Cerebellar nuclear complex (tissue), 1 donor: ENCODE measurements at places on chromosomes 7 and 10.

DNA sequence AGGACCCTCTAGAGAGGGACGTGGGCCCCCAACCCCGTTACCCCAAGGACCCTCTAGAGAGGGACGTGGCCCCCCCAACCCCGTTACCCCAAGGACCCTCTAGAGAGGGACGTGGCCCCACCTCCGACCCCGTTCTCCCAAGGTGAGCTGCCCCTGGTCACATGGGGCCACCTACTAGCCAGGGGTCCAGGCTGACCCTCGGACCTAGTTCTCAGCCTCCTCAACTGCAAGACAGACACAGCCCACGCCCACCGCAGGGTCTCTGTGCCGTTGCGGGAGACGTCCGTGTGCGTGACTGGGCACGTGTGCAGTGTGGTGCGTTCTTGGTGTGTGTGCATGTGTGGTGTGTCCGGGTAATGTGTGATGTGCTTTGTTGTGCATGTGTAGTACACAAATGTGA is 21.6 kb upstream of the UTF1 start:
- no peak for DNase-seq

- DNase-seq = no peak
Measured at GRCh38 chr10:63579371-63580014, 58.3 kb downstream of the REEP3 start.

DNA sequence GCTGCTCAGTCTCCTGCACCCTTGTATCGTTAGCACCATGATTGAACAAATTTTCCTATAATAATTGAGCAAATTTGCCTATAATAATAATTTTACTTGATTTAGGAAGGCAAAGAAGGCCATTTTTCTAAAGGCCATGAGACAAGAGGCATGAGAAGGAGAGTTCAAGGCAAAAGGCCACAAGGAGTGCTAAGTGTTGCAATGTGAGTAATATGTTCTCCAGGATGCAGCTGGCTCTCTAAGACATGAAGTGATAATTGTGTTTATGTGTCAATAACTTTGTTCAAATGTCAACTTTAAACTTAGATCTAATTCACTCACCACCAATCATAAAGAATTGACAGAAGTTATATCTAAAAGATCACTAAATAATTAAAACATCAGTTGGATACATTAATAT is 53.8 kb downstream of the SGCE start:
- DNase-seq = no peak

DNA sequence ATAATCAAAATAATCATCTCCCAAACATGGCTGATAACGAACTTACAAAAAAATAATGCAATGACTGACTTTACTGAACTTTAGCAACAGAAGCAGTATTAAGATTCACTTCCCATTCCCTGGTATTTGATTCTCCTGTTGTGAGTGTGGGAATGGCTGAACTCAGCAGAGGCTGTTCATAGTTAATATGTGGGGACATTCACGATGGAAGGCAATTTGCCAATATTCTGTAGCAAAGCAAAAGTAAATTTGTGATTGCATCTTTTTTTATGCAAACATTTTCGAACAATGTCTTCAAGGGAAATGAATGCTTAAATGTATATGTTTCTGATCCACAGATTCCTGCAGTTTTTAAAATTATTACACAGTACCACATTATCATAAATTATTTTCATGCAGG is 431.7 kb upstream of the KLF6 start:
- DNase-seq = no peak

GRCh38 chr10:124227055-124227975 is 133.9 kb upstream of the CHST15 start:
- no peak for DNase-seq

- no peak for DNase-seq
Measured at GRCh38 chr10:86043236-86043635, 323.4 kb downstream of the GRID1 start.

DNA sequence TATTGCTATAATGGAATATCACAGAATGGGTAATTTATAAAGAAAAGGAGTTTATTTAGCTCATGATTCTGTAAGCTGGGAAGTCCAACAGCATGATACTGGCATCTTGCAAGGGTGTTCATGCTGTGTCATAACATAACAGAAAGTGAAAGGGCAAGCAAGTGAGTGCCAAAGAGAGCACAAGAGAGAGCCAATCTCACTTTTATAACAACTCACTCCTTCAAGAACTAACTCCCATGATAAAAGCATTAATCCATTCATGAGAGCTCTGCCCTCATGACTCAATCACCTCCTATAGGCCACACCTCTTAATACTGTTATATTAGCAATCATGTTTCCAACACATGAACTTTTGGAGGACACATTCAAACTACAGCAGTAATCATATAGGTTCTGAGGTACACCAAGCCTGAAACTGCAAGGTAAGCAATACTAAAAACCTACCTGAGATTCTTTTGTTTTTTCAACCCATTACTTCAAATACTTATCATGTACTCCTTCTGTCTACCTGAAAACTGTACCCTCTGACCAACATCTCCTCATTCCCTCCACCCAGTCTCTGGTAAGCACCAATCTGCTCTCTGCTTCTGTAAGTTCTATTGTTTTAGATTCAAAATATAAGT is 219.7 kb downstream of the MTERF1 start:
- DNase-seq = no peak

- no peak for DNase-seq
Measured at GRCh38 chr7:23246555-23246954, at the start of gene GPNMB. Gene GPNMB, plus strand, starts transcription at chr7:23246775. Its CDS starts 83 bp downstream, at chr7:23246858.

DNA sequence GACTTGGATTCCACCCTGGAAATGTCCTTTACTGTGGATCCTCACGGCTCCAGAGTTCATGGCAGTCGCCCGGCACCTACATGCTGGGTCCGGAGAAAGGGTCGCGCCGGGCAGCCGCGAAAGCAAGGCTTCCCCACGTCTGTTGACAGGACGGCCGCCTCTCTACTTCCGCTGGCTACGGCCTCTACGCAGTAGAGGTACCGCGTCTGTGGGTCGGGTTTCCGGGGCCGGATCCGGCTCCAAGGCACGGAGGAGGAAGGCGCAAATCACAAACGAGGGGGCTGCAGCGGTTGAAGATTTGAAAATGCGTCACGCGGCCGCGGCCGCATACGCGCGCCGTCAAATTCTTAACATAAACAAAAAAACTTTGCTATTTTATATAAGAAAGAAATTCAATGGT is 649.6 kb downstream of the REEP3 start:
- DNase-seq = no peak
